Stimulated activated CD4-positive, alpha-beta T cell treated with anti-CD3 and anti-CD28 coated beads, Interleukin-1b, Interleukin-23, amount 100 ng/mL, for 1 hour (primary cell): ENCODE measurements at places on chromosomes 12 and 14.

GRCh38 chr14:99590746-99591555 lies 13.1 kb downstream of the CCDC85C start:
- no peak for DNase-seq

- DNase-seq, result no peak
These were observed 9.7 kb downstream of the PIK3C2G start for GRCh38 chr12:18270958-18271460.

DNA sequence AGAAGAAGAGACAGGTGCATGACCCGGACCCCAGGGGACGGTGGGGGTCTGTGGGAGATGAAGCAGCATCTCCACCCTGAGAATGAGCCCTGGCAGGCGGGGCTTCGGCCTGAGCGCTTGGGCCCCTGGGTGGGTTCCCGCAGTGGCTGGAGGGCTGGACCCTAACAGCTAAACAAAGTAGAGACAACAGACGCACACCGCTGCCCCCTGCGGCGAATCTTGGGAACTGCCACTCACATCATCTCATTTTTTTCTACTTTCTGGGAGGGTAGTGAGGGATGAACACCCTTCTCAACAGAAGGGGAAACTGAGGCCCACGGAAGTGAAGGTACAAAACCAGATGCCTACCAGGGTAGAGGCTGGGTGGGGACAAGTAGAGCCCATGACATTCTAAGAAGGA lies 104.7 kb downstream of the RFLNA start:
- DNase-seq, result no peak

DNA sequence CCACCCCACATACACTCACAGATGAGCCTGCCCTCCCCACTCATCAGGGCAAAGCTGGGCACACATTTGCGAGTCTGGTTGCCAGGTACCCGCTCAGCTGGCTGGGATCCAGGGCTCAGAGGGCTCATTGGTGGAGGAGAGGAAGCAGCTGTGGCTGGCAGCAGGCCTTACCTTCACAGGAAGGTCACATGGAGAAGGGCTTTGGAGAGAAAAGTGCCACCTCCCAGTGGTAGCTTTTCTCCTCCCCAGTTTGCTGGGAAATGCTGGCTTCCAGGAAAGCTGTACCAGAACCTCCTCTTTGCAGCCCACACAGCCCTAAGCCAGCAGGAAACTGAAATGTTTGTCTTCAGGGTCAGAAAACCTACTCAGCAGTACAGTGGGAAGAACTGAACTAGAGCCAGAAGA lies 55.6 kb downstream of the LGMN start:
- no peak for DNase-seq

DNA sequence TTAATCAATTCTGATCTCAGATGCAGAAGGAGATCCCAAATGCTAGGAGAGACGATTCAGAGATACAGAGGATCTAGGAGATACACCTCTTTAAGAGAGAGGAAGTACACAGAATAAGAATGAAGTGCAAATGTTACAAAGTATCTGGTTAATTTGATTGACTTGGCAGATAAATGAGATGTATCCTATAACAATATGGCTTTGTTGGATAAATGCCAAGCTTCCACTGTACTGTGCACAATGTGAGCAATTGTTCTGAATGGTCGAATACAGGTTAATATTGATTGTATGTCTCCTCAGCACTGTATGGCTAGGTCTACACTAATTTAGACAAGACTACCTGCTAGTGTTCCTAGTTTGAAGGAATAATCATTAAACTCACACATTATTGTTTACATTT lies 119.6 kb upstream of the PTPRB start:
- no peak for DNase-seq

GRCh38 chr12:45727301-45727979 lies 2.1 kb upstream of the ARID2 start:
- peak; percentile 73 for DNase-seq

DNA sequence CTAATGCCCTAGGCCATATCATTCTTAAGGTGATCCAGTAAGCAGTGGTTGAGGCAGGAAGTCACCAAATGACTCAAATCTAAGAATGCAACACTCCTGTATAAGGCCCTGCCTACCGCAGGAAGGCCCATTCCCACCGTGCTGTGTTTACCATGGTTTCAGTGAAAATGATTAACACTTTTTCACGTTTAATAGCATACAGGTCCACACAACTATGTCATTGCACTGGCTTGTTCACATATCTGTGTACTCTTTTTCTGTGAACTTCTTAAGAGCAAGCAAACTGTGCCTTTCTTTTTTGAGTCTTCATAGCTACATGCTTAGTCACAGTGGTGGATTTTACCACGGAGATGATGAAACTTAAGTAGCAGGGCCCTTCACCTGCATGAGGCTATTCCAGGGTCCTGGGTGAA lies 214.9 kb downstream of the CNTN1 start:
- no peak for DNase-seq

GRCh38 chr12:125983094-125983783 lies 918.0 kb downstream of the AACS start:
- DNase-seq, result no peak

- DNase-seq, result no peak
These were observed 43.7 kb upstream of the ELK3 start for GRCh38 chr12:96150442-96150841.

GRCh38 chr12:22160396-22161003 lies 114.5 kb downstream of the CMAS start:
- no peak for DNase-seq

- no peak for DNase-seq
These were observed 33.2 kb upstream of the LDHB start for GRCh38 chr12:21690704-21691368.

GRCh38 chr14:95059126-95059525 lies 98.2 kb downstream of the DICER1 start:
- no peak for DNase-seq

DNA sequence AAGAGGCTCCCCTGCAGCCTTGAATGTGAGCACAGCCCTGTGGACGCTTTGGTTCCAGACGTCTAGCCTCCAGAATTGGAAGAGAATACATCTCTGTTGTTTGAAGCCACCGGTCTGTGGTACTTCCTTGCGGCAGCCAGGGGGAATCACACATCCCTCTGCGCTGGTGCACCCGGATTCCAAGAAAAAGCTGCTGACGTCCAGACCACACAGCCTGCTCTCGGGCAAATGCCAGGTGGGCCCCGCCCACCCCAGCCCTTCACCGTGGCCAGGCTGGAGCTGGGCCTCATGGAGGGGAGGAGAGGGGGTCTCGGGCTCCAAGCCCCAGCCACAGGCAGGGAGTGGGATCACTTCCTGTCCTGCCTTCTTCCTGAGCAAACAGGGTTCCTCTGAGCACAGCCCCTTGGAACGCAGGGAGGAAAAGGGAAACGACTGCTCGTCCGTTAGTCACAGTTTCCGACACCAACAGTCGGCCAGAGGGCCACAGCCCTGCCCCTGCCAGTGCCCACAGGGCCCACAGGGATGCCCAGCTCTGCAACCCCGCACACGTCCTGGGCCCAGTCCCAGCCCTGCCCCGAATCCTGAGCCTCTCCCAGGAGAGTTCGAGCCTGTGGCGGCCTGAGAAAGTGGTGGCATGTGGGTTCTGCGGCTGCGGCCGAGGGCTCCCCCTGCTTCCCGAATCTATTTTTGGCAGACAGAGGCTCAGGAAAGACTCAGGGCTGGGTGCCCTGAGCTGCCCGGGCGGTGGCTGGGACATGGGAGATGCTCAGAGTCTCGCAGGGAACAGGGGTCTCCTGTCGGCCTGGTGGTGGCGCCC lies 85.3 kb downstream of the RFLNA start:
- DNase-seq, result no peak

DNA sequence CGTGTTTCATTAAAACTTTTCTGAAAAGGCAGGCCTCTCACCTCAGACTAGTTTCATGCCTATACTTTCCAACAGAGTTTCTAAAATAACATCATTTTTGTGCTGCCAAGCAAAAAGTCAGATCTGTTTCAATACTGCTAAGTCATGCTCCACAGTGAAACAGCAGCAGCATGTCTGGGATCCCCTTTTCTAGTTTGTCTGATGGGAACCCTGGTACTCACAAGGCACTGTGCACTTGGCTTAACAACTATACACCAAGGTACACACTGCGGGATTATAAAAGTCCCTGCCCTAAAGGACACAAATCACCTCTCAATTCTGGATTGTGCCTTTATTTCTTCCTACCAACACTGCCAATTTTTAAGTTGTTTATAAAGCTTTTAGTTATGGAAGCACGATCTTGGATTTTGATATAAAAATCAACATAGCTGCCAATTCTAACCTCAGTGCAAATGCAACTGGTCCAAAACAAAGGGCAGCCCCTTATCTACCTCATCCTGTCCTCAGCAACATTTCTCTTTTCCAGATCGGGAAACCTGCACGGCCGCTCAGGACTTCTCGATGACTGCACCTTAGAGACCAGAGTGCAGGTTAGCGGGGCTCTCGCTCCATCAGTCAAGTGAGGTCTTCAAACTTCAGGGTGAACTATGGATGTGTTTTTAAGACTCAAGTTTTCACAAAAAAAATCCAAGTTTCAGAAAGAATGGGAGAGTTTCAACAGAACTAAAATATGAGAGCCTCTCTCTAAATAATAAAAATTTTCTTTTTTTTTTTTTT lies 1.7 kb upstream of the EIF5 start:
- DNase-seq, result no peak

DNA sequence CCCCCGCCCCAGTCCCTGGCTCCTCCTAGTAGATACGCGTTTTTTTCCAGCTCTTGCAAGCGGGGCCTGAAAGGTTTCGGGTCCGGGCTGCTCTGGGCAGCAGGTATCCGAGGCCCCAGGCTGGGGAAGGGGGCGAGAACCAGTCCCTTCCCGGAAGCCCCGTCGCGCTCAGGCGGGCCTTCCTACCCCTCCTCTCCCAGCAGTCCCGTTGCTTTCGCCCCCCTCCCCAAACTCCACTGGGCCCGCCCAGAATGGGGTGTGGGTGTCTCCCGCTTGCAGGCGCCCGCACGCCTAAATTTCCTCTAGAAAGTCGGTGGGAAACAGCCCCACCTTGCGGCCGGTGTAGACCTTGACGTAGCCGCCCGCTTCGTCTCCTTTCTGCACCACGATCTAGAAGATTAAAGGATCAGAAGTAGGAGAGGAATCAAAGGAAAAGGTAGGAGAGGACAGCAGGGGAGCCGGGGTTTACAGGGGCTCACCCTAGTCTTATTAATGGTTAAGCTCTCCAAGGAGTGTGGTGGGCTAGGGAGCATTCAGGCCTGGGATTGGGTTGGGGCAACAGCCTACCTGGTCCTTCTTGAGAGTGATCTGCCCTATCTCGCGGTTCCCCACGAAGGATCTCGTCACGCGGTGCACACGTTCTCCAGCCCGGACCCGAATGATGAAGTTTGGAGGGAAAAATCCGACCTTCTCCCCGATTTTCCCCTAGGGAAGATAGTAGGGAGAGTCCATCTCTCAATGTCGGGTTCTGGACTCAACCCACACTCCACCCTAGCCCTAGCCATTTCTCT lies 7.3 kb downstream of the STAC3 start:
- peak; percentile 78 for DNase-seq
